ENCODE measurements at places on chromosomes 6 and 20.

GRCh38 chr6:168835991-168836390 lies 395.0 kb downstream of the SMOC2 start:
- no peak for DNase-seq

GRCh38 chr20:23283096-23283850 lies 67.3 kb upstream of the NXT1 start:
- no peak for DNase-seq

GRCh38 chr6:167504385-167504961 lies 179.6 kb downstream of the TTLL2 start:
- no peak for DNase-seq

DNA sequence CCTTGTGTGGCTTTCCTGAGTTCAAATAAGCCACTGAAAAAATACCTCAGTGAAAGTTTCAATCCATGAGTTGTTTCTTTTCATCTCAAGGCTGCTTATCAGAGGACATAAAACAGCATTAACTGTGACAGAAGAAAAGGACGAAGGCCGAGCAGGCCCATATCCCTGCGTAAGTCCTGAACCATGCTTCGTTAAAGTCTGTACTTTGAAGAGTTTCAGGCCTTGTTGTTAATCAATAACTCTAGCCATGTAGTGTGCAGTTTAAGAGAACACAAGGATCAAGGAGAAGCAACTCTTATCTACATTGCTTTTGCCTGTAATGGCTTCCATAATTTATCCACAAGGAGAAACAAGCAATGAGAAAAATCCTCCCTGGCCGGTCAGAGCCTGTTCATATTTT lies 165.4 kb downstream of the UST start:
- DNase-seq, result no peak

GRCh38 chr20:3115190-3116107 lies 30.9 kb upstream of the AVP start:
- peak; percentile 21 for DNase-seq

DNA sequence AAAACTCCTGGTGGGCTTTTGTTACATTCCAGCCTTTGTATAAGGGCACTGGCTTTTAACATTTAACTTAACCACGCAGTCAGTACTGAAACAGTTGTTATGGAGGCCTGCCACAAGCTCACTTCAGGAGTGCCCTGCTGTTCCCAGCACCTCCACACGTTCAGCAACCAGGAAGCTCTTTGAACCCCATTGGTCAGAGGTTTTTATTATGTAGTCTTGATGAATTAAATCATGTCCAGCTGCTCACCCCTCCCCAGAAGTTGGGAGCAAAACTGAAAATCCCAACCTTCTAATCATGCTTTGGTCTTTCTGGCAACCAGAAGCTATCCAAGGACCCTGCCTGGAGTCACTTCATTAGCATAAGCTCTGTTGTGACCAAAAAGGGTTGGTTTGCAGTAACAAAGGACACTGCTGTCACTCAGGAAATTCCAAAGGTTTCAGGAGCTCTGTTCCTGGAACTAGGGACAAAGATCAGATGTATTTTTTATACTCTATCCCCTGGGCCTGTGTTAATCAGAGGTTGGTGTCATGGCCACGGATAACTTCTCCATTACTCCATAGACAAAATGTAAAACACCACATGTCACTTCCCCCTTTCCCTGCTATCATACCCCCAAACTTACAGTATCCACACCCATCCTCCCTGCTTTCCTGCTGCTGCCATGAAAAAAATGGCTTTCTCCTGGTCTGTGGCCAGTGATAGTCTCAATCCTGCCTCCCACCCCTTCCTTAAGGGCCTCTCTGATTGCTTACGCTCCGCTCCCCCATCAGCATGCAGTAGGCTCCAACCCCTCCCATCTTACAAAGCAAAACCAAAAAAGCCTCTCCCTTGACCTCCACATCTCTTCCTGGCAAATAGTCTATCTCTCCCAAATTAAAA lies 3.1 kb downstream of the ARMC12 start:
- no peak for DNase-seq

DNA sequence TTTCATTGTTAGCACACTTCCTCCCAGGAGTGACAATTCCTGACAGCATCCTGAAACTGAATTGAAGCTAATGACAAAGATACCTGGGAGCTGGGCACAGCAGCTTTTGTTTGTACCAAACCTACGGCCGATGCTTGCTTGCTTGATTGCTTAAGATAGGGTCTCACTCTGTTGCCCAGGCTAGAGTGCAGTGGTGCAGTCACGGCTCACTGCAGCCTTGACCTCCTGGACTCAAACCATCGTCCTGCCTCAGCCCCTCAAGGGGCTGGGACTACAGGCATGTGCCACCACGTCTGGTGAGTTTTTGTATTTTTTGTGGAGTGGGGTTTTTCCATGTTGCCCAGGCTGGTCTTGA lies 84.7 kb upstream of the SCP2D1 start:
- no peak for DNase-seq

- DNase-seq, result no peak
These were observed 602.2 kb upstream of the NOX3 start for GRCh38 chr6:156057869-156058268.

- no peak for DNase-seq
These were observed 5.1 kb downstream of the QKI start for GRCh38 chr6:163419413-163420288.

DNA sequence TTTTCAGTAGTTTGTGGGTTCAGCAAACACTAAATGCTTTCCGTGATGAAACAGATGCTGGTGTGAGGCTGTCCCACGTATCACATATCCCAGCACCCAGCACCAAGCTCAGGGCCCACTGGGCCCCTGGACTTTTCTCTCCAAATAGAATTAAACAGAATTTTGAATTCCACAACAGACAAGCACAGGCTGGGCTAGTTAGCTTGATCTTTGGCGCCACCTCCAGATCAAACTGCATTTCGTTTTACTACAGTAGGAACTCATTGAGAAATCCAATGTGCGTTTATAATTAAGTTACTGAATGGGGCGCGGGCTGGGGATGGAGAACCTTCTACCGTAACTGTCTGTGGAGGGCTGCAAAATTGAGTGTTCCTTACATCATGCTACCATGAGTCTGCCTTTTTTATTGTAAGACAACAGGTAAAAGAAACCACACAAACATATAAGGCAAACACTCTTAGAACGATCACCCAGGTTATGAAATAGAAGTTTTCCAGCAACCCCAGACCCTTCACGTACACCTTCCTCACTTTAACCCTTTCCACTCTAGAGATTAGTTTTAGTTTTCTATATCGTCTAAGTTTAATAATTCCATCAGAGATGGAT lies 107.8 kb downstream of the ZFP64 start:
- DNase-seq, result peak; percentile 45

DNA sequence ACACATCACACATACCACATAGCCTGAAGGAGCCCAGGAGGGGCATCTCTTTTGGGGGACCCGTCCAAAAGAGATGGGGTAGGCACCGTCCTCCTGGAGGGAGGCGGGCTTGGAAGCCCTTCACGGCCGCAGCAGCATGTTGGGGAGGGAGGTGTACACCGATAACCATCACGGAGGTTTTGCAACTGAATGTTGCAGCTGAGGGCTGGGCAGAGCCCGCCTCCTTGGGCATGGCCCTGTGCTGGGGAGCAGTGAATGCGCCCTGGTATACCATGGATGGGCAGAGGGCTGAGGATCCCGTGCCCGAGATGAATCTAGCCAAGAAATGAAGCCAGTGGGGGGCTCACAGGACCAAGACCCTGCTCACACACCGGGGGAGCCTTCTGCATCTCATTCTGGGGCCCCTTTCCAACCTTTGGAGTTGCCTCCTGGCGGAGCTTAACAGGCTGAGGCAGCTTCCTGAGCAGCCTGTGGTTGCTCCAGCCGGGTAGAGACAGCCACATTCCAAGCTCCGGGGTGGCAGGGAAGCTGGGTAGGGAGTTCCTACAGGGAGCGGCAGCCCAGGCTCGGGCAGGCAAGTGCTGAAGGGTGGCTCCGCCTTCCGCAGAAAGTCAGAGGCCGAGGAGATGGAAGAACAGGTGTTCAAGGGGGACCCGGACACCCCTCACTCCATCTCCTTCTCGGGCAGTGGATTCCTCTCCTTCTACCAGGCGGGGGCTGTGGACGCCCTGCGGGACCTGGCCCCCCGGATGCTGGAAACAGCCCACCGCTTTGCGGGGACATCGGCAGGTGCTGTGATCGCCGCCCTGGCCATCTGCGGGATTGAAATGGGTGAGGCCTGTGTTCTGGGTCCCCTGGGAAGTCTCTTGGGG lies at the start of gene PNPLA1:
Gene PNPLA1, plus strand, starts transcription at position 227 of the 872 bp plus-strand sequence. Its CDS starts 400 bp downstream, at position 627.
- no peak for DNase-seq

DNA sequence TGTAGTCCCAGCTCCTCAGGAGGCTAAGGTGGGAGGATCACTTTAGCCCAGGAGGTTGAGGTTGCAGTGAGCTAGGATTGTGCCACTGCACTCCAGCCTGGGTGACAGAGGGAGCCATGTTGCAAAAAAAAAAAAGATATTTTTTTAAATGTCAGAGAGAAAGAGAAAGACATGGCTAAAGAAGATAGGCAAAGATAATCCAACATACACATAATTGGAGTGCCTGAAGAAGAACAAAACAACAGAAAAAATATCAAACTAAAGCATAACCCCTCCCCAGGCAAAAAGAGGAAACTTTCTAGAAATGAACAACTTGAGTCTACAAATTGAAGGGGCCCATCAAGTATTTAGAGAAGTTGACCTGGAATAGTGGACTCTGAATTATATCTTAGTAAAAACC lies 14.0 kb upstream of the GRM4 start:
- no peak for DNase-seq

- peak; percentile 48 for DNase-seq
These were observed 19.4 kb upstream of the TUBB2A start for GRCh38 chr6:3176562-3177355.

DNA sequence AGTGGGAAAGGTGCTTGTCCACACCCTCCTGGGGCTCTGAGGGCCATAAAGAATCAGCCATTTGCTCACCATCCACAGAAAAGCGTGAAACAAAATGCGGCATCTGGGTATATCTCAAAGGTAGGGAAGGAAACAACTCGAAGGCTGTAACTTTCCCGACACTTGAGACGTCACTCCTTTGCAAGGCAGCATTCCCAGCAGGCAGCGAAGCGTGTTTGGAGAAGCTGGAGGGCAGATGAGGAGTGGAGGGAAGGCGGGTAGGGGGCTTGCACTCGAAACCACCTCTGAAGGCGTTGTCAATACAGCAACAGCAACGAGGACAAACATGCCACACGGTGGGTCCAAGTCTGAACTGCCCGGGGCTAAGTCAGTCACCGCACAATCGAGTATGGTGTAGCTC lies 98.4 kb downstream of the FOXC1 start:
- DNase-seq, result no peak

GRCh38 chr6:125899726-125900182 lies 56.8 kb upstream of the HINT3 start:
- no peak for DNase-seq

- no peak for DNase-seq
These were observed 57.2 kb downstream of the GINS1 start for GRCh38 chr20:25464501-25465242.

GRCh38 chr6:148422085-148422484 lies 79.4 kb downstream of the SASH1 start:
- no peak for DNase-seq

DNA sequence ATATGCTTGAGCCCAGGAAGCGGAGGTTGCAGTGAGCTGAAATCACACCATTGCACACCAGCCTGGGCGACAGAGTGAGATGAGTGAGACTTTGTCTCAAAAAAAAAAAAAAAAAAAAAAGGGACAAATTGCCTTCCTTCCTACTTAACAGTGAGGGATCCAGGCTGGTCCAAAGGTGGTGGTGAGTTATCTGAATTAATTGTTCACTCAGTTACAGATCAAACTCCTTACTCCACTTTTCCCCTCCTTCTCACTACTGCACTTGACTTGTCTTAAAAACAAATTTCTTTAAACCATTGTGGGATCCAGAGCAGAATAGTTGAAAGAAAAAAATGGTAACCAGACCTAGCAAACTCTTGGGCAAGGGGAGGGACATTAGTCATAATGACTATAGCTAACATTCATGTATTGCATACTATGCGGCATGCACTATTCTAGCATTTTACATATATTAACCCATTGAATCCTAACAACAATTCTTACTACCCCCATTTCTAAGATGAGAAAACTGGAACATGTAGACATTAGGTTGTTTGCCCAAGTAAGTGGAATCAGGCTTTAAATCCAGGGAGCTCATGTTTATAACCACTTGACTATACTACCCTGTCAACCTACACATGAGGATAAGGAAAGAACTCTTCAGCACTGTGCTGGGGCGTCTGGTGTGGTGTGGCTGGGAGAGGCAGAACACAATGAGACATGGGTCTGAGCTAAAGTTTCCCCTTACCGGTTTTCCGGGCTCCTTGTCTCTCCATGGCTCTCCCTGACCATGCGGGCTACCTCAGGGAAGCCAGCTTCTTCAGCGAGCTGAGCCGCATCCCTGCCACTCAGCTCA lies 1.5 kb downstream of the GPANK1 start:
- DNase-seq, result no peak

DNA sequence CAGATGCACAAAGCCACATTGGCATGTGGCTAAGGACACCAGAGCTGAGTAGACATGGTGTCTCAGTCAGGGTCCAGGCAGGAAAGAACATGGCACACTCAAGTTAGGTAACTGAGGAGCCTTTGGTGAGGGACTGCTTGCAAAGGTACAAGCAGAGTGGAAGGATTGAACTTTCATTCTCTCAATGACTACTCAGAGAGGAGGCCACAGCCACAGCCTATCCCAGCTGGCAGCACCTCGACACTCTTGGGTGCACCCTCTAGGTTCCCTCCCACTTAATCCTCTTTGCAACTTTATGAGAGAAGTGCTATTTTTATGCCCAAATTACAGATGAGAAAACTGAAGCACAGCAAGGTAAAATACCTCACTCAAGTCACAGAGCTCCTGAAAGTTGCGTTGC lies 73.4 kb downstream of the ISM1 start:
- no peak for DNase-seq

- no peak for DNase-seq
These were observed 24.5 kb downstream of the GZF1 start for GRCh38 chr20:23386304-23387117.

GRCh38 chr20:56605261-56605996 lies 23.7 kb upstream of the TFAP2C start:
- no peak for DNase-seq

GRCh38 chr6:55578537-55579363 lies at the start of gene HMGCLL1:
Gene HMGCLL1, minus strand, starts transcription at chr6:55579192. Its CDS starts 137 bp downstream, at chr6:55579055.
- no peak for DNase-seq

DNA sequence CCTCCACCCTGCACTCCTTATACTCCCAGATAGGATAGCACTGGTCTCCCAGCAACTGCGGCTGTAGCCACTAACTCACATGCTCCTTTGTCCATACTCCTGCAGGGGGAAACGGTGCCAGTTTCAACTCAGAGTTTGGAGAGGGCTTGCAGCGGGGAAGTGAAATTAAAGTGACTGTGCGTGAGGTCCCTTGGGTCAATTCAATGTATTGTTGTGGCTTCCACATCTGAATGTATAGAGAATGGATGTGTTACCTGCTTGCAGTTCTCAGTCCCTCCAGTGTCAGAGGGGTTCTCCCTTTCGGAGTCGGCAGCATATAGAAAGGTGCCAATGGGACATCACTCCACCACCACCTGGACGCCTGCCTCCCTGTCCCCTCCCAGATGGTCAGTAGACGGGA lies 93.6 kb upstream of the CNKSR3 start:
- DNase-seq, result no peak

DNA sequence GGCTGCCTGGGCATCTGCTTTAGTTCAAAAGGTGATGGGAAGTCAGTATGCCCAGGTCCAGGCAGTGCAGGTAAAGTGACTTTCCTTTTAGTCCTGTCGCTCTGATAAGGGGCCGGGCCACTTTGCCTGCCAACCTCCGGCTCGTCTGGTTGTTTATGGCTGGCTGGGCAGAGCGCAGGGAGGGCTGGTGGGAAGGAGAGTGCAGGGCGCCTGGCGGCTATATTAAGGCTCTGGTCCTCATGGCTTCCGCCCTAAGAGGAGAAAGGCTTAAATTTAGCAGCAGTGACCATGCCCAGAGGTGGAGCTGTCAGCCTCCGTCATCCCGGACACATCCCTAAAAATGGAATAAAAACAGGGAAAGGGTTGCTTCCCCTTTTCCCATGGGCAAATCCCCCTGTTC lies 14.6 kb downstream of the GATA5 start:
- DNase-seq, result no peak

Measured in activated T-cell treated with anti-CD3 and anti-CD28 coated beads, Interleukin-2, amount 50 U/mL, for 72 hours (primary cell).